GM06990 (cell line): ENCODE measurements at places on chromosomes 4 and X.

DNA sequence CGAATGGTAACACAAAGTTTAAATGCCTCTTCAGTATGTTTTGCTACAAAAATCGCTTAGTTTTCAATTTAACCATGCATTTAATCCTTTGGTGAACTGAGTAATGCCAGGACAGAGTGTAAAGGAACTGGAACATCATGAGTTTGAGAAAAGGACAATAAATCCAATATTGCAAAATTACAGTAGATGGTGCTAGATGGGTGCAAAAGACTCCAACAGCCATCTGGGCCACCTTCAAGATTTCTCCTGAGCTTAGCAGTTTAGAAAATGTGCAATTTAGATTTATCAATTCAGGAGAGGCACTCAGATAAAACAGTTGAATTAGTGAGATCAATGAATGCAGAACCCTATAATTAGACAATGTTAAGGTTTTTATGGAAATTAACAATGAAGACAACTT is 33.2 kb upstream of the MID1IP1 start:
- DNase-seq: no peak

GRCh38 chrX:103414561-103414960 is 38.2 kb downstream of the BEX3 start:
- no peak for DNase-seq

GRCh38 chr4:174553828-174554227 is 31.5 kb upstream of the HPGD start:
- DNase-seq: no peak

DNA sequence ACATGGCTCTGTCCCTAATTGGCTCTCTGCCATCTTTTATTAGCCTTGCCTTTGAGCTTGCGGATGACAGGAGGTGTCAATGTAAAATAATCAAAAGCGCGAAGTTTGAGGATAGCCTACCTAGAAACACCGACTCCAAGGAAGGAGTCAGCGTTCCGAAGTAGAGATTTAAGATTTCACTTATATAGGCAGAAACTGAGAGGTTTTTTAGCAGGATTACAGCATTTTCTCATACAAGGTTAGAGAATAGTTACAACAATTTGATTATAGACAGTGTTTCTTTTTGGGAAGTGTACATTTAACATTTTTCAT is 499 bp upstream of the NFXL1 start:
- DNase-seq: no peak

GRCh38 chr4:128657638-128658037 is 151.9 kb upstream of the JADE1 start:
- no peak for DNase-seq

- DNase-seq: no peak
Measured at GRCh38 chr4:16082426-16083240, 1.2 kb downstream of the PROM1 start.

- peak; percentile 31 for DNase-seq
Measured at GRCh38 chrX:29531336-29531735, 684.0 kb upstream of the MAGEB2 start.

DNA sequence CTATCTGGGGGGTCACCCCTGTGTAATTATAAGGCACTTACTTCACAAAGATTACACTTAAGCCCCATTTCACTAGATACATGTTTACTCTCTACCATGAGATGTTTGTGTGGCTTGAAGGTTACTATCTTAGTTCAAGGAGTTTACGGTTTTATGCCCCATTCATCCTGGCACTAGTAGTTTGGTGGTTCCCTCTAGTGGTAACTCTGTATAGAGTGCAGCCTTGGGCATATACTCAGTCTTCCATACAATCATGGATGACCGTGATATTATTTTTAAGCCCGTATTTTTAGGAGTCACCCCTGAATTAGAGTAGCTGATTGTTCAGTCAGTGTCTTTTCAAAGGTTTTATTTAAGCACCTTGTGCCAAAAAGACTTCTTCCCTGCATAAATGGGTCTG is 109.9 kb upstream of the FAM47C start:
- DNase-seq: no peak

DNA sequence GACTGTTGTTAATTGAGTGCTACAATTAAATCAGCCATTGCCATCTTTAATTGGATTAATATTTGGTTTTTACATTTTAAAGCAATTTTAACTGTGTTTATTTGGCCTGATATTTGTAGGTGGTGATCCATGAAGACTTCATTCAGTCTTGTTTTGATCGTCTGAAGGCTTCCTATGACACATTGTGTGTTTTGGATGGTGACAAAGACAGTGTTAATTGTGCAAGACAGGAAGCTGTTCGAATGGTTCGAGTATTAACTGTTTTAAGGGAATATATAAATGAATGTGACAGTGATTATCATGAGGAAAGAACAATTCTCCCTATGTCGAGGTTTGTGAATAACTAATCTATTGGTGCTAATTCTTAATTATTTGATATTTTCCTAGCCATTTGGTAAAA is 82.6 kb downstream of the USP9X start:
- no peak for DNase-seq

GRCh38 chrX:100931218-100931924 is 2.7 kb upstream of the XKRX start:
- peak; percentile 33 for DNase-seq

- DNase-seq: no peak
Measured at GRCh38 chrX:4528247-4528646, 814.8 kb upstream of the PRKX start.

- DNase-seq: no peak
Measured at GRCh38 chr4:163191999-163192398, 25.3 kb upstream of the NAF1 start.

GRCh38 chr4:101345271-101345595 is 2.1 kb downstream of the PPP3CA start:
- peak; percentile 12 for DNase-seq
